ENCODE measurements at places on chromosomes 2 and 18.

DNA sequence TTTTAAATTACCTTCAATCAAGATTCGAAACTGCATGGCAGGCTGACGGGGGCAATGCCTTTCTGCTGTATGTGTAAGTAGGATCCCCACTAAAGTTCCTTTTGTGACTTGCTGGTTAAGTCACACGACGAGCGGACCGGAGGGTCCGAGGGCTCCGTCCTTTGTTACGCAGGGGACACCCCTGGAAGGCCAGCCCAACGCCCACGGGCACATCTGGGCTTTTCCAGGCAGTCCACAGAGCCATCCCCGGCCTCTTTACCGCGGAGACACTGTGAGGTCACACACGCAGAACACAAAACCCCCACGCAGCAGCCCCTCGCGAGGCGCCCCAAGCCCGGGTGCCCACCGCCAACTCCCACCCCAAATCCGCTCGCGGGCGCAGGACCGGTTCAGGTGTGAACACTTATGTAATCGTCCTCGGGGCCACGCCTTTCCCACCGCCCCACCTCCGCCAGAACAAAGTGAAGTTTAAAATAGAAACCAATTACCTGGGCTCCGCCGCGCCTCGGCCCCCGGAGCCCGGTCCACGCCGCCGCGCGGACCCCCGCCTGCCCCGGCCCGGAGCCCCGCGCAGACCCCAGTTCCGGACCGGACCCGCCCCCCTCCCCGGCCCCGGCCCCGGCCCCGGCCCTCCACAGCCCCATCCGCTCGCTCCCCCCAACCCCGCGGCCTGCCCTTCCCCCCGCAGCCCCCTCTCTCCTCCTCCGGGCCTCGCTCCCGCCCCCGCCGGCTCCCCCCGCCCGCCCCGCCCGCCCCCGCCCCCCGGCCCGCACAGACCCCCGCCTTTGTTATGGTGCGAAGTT is 4.2 kb downstream of the ZNF516 start:
- no peak for DNase-seq

DNA sequence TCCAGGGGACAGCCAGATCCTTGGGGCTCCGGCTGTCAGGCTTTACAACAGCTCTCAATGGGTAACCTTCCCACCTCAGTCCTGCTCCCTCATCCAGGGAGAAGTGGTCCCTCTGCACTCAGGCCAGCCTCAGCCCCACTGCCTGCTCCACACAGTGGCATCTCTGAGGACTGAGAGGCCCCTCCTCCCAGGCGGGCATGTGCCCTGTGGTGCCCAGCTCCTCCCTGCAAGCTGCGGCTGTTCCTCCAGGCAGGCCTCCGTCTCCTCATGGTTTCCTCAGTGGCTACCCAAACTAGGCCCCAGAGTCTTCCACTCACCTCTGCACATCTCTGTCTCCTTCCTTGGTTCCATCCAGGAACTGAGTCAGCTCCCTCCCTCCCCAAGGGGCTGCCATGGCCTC is 81.7 kb upstream of the TMEM200C start:
- DNase-seq = no peak

- no peak for DNase-seq
Observed at GRCh38 chr2:71154798-71155197, 24.4 kb downstream of the MPHOSPH10 start.

DNA sequence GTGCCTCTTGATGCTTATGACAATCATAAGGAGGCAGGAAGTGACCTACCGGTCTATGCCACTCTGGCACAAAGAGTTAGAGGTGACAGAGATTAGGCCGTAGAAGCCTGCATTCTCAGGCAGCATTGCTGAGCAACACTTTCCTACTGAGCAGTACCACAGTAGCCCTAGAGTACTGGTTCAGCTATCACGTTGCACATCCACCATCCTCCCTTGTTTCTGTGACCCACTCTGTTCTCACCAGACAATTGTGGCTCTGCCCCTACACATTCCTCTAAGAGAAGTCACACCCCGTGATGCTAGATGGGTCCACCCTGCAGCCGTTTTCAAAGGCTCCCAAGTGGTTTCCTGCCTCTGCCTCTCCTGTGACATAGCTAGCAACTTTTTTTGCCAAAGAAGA is 22.6 kb upstream of the SUCLG1 start:
- DNase-seq = no peak

GRCh38 chr2:102147935-102148334 is 5.4 kb downstream of the IL1R1 start:
- no peak for DNase-seq

GRCh38 chr2:68366083-68366560 is 1.0 kb downstream of the PLEK start:
- DNase-seq = no peak

DNA sequence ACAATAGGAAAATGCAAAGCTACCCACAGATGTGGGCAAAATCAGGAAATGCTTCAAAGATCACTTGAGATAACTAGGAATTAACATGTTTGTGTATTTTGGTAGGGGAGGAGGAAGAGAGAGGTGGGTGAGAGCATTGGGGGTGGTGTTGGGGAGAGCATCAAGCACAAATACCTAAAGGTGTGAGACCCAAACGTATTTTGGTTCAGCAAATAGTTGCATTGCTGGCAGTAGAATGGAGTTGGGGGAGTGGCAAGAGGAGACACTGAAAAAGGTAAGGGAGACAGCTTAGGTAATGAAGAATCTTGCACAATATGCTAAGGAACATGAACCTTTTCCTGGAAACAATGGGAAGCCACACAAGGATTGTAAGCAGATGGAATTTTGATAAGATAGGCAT is 1.5 kb upstream of the PELI1 start:
- DNase-seq = no peak

GRCh38 chr2:95009412-95009811 is 16.1 kb upstream of the MAL start:
- DNase-seq = no peak

- DNase-seq = no peak
Observed at GRCh38 chr2:33222309-33222708, 254.1 kb upstream of the RASGRP3 start.
